GM23248 (cell line): ENCODE measurements at places on chromosomes 6 and 20. TPM values are rescaled to one million over a fixed set of nuclear protein-coding genes. Genes with fewer than 3 reads are reported as not detected.

GRCh38 chr6:108838101-108838717 lies 10.0 kb upstream of the ARMC2 start:
- DNase-seq = no peak
- no peaks in the 10 kb centered on the region for H3K27me3 ChIP-seq
- H3K4me1 ChIP-seq = no peaks in the 10 kb centered on the region
- H3K36me3 ChIP-seq = no peaks in the 10 kb centered on the region
- H3K4me3 ChIP-seq = no peak overlapping the region

GRCh38 chr6:123829302-123829953 lies 25.8 kb downstream of the NKAIN2 start:
- no peaks in the 10 kb centered on the region for H3K36me3 ChIP-seq
- no peaks in the 10 kb centered on the region for H3K27me3 ChIP-seq
- H3K4me3 ChIP-seq = no peak overlapping the region

DNA sequence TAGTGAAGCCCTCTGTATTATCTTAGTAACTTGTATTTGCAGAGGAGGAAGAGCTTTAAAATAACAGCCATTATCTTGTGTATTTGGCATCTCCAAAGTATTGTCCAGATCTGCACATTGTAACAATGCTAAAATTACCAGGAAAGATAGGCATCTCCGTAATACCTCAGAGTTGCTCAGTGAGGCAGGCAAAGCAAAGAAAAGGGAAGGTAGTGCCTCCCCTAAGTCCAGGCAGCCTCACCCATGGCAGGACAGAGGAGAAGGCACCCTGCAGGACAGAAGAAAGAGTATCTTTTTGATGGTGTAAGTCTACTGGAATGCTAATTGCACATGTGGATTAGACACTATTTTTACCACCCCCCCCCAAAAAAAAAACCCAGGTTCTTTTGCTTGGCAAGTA lies 13.6 kb upstream of the SSTR4 start:
- peaks cover 13% of the 10 kb centered on the region; the same call in 1 of the 2 replicates for H3K27me3 ChIP-seq
- H3K27ac ChIP-seq = no peak overlapping the region
- DNase-seq = no peak
- H3K4me1 ChIP-seq = no peaks in the 10 kb centered on the region
- no peak overlapping the region for H3K4me3 ChIP-seq

DNA sequence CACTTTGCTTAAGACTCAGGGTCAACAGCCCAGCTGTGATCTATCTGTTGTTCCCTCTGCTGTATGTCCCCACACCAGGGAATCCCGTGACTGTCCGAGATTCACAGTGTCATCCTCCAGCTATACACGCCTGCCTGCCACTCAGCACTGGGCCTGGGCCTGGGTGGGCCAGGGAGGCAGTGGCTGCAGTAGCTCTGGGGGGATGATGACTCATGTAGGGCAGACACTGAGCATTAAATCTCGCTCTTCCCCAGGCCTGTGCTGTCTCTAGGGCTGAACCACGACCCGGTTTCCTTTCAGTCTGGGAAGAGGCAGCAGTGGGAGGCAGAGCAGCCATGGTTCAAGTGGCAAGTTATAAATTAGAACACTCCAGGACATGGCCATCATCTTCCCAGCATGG lies 173.9 kb downstream of the LRFN2 start:
- no peak overlapping the region for H3K4me3 ChIP-seq
- H3K27ac ChIP-seq = no peak overlapping the region
- no peaks in the 10 kb centered on the region for H3K36me3 ChIP-seq
- no peaks in the 10 kb centered on the region for H3K27me3 ChIP-seq
- no peak for DNase-seq

HLA-DRA gene
- total RNA-seq = 0.89 TPM in 1 of 2 replicates, not detected in the other

- H3K27ac ChIP-seq = no peak overlapping the region
- H3K4me3 ChIP-seq = no peak overlapping the region
- H3K36me3 ChIP-seq = no peaks in the 10 kb centered on the region; the same call in 1 of the 2 replicates
- DNase-seq = no peak
These were observed 20.8 kb downstream of the ZFAND3 start for GRCh38 chr6:37840143-37840939.

GRCh38 chr6:61980622-61981021 lies 305.4 kb downstream of the KHDRBS2 start:
- no peaks in the 10 kb centered on the region for H3K27me3 ChIP-seq
- no peaks in the 10 kb centered on the region for H3K36me3 ChIP-seq
- no peaks in the 10 kb centered on the region for H3K4me1 ChIP-seq
- H3K4me3 ChIP-seq = no peak overlapping the region
- no peak for DNase-seq

TFAP2D gene
- total RNA-seq = not detected in 2 replicates

- no peak overlapping the region for H3K27ac ChIP-seq
- H3K4me3 ChIP-seq = no peak overlapping the region
- DNase-seq = no peak
- H3K27me3 ChIP-seq = no peaks in the 10 kb centered on the region
These were observed 406.5 kb downstream of the KIF16B start for GRCh38 chr20:16166737-16167136.

NFKBIL1 gene
- 20.4 and 22.9 TPM in 2 replicates for total RNA-seq

DNA sequence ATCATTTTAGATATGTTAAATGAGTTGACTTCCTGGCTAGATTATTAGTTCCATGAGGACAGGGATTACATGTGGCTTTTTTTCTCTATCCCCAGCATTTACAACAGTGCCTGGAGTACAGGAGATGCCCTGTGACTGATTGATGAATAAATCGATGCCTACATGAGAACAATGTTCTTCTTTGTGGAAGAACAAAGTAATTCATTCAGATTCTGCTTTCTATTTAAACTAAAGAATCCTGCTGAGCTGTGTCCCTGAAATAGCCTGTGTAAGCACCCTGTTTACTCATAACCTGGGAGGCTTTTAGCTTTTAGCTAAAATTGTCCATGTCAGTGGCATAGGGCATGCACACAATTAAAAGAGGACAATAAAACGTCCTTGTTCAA lies 125.1 kb upstream of the BTBD3 start:
- H3K27me3 ChIP-seq = no peaks in the 10 kb centered on the region
- DNase-seq = no peak
- H3K4me1 ChIP-seq = peaks cover 20% of the 10 kb centered on the region
- no peak overlapping the region for H3K4me3 ChIP-seq

DNA sequence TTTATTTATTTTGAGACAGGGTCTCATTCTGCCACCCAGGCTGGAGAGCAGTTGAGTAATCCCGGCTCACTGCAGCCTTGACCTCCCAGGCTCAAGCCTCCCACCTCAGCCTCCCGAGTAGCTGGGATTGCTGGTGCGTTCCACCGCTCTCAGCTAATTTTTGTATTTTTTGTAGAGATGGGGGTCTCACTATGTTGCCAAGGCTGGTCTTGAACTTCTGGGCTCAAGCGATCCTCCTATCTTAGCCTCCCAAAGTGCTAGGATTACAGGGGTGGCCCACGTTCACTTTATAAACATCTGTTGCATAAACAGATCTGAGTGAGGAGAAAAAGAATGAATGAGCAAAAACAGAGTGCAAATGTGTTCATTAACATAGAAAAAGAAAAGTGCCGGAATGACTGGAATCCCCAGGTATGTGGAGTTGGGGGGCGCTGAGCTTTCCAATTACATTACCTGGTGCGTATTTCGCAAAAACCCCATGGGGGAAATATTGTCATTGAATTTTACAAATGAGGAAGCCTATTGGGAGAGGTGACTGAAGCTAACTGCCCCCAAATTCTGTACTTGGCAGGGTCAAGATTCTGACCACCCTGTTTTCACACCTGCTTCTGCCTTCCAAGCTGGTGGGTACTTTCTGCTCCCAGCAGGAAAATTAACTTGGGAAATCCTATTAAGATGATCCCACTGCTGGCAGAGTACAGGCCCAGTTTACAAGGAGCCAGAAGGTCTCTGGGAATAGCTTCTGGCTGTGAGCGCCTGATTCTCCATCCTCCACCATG lies 207.7 kb upstream of the JARID2 start:
- no peak overlapping the region for H3K27ac ChIP-seq
- no peaks in the 10 kb centered on the region for H3K4me1 ChIP-seq

- H3K27ac ChIP-seq = no peak overlapping the region
- H3K27me3 ChIP-seq = no peaks in the 10 kb centered on the region
- DNase-seq = no peak
These were observed 22.1 kb downstream of the CST4 start for GRCh38 chr20:23666698-23667097.

DNA sequence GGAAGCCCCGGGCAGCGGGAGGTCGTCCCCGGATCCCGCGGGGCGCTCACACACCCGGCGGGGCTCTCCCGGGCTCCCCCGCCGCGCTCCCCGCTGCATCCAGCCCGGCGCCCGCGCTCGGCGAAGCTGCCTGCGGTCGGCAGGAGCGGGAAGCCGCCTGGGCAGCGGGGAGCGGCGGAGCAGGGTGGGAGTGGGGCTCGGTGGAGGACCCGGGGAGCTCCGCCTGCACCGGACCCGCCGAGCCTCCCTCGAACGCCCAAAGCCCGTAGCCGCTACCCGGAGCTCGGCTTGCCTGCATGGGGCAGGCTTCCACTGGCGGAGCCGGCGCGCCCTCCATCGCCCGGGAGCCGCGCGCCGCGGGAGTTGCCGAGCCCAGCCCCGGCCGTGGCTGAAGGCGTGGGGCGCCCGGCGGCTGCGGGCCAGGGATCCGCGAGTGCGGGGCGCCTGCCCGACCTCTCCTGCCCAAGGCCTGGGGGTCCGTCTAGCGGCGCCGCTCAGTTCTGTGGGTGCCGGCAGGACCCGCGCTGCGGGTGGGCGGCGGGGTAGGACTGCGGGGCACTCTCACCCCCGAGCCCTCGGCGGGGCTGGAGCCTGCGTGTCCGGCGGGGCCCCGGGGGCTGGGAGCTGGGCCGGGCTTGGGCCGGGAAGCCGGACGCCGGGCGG lies 671 bp downstream of the CDH4 start:
- peak; percentile 52 for DNase-seq
- peaks cover 17% of the 10 kb centered on the region for H3K4me1 ChIP-seq

MCHR2 gene
- not detected in 2 replicates for total RNA-seq

ZNF341 gene
- 2.3 and 2.5 TPM in 2 replicates for total RNA-seq

DNA sequence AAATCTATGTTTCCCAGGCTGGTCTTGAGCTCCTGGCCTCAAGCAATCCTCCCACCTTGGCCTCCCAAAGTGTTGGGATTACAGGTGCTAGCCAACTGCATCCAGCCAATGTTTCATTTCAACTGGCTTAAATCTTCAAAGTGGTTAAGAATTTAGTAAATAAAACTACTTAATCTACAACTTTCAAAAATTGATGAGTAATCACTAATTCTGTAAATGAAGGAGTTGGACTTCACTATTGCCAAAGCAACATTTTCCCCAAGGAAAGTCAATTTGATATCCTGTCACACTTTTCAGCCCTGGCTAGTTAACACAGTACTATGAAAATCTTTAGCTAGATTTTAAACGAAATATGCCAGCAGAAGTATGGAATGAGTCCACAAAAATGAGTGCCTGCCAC lies 3.8 kb downstream of the TOMM6 start:
- no peak for DNase-seq
- H3K4me3 ChIP-seq = no peak overlapping the region
- no peak overlapping the region for H3K27ac ChIP-seq
- H3K4me1 ChIP-seq = peaks cover 4% of the 10 kb centered on the region; the same call in 1 of the 2 replicates

- no peak overlapping the region for H3K27ac ChIP-seq
- no peak overlapping the region for H3K4me3 ChIP-seq
- no peaks in the 10 kb centered on the region for H3K4me1 ChIP-seq
- DNase-seq = no peak
- no peaks in the 10 kb centered on the region for H3K36me3 ChIP-seq
These were observed 117.0 kb upstream of the KCNG1 start for GRCh38 chr20:51139891-51140290.

DNA sequence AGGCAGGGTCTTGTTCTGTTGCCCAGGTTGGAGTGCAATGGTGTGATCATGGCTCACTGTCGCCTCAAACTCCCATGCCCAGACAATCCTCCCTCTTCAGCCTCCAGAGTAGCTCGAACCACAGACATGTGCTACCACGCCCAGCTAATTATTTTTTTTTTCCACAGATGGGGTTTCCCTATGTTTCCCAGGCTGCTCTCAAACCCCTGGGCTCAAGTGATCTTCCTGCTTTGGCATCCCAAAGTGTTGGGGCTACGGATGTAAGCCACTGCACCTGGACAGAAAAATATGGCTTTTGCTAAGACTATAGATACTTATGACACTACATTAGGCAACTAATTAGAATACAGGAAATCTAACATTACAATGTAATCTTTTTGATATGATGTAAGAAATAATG lies 17.9 kb downstream of the RNF24 start:
- H3K4me3 ChIP-seq = no peak overlapping the region
- no peak overlapping the region for H3K27ac ChIP-seq
- no peaks in the 10 kb centered on the region for H3K27me3 ChIP-seq

TINAG gene
- not detected in 2 replicates for total RNA-seq

- H3K27ac ChIP-seq = no peak overlapping the region
- DNase-seq = peak; percentile 39
- H3K4me1 ChIP-seq = no peaks in the 10 kb centered on the region
- no peak overlapping the region for H3K4me3 ChIP-seq
- H3K27me3 ChIP-seq = no peaks in the 10 kb centered on the region
- H3K36me3 ChIP-seq = no peaks in the 10 kb centered on the region
These were observed 930.6 kb downstream of the KIF16B start for GRCh38 chr20:15642676-15643075.

- no peak overlapping the region for H3K27ac ChIP-seq
- H3K4me3 ChIP-seq = no peak overlapping the region
- no peaks in the 10 kb centered on the region for H3K27me3 ChIP-seq
- H3K36me3 ChIP-seq = peaks cover 11% of the 10 kb centered on the region
- no peaks in the 10 kb centered on the region for H3K4me1 ChIP-seq
These were observed 34.3 kb downstream of the NOL7 start for GRCh38 chr6:13649393-13649792.

TFAP2A gene
- total RNA-seq = 1.9 and 2.5 TPM in 2 replicates

GRCh38 chr6:157570752-157571151 lies 189.8 kb downstream of the ZDHHC14 start:
- H3K27ac ChIP-seq = no peak overlapping the region
- H3K4me3 ChIP-seq = no peak overlapping the region
- no peak for DNase-seq
- no peaks in the 10 kb centered on the region for H3K27me3 ChIP-seq

GRCh38 chr6:37940074-37940847 lies 120.7 kb downstream of the ZFAND3 start:
- no peak overlapping the region for H3K27ac ChIP-seq
- H3K36me3 ChIP-seq = no peaks in the 10 kb centered on the region
- no peak overlapping the region for H3K4me3 ChIP-seq
- DNase-seq = no peak
